ENCODE measurements at places on chromosomes 6 and 20.

DNA sequence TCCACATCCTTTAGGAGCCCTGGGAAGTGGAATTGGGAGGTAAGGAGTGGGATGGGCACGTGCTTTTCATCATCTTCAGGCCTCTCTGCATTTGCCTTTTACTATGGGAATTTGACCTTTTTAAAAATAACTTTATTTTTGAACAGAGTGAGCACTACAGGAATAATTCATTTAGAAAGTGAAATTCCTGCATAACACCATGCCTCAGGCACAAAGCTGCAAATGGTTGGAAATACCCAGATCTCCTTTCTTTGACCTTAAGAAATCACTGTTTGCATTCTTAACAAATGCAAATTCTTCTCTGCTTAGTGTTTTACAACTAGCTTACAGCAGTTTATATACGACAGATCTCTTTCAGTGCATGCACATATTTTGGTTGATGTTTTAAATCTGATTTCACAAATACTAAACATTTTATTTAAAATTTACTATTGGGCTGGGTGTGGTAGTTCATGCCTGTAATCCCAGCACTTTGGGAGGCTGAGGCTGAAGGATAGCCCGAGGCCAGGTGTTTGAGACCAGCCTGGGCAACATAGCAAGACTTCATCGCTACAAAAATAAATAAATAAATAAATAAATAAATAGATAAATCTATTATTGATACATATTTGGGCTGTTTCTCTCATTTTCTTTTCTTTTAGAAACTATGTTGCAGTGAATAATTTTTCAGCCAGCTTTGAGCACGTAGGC, 24.5 kb downstream of the CST8 start:
- DNase-seq, result no peak

DNA sequence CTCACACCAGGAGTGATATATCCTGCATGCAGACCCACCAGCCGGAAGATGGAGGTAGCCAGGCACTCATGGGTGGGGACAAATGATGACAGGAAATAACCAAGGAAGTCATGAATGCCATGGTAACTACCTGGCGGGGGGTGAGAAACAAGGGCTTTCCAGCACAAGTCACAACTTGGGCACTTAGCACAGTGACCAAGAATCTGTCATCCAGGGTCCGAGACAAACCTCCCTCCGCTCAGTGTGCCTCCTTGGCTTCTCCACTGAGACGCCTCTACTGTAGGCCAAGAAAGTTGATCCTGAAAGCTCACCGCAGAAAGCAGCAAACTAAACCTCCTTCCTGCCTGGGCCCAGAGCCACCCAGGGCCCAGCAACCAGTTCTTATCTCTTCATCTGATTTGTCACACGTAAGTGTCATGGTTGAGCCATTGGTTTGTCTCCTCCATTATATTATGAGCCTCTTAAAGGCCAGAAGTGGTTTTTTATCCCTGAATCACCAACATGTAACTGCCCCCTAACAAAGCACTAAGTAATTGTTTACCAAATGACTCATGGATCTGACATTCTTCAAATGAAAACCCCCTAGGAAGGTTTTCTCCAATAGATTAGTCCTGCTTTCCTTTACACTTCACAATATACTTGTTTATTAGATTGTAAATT, 84.3 kb upstream of the TAB2 start:
- peak; percentile 97 for DNase-seq

- DNase-seq, result peak; percentile 22
Observed at GRCh38 chr6:28922004-28922820, 1.6 kb downstream of the TRIM27 start.

DNA sequence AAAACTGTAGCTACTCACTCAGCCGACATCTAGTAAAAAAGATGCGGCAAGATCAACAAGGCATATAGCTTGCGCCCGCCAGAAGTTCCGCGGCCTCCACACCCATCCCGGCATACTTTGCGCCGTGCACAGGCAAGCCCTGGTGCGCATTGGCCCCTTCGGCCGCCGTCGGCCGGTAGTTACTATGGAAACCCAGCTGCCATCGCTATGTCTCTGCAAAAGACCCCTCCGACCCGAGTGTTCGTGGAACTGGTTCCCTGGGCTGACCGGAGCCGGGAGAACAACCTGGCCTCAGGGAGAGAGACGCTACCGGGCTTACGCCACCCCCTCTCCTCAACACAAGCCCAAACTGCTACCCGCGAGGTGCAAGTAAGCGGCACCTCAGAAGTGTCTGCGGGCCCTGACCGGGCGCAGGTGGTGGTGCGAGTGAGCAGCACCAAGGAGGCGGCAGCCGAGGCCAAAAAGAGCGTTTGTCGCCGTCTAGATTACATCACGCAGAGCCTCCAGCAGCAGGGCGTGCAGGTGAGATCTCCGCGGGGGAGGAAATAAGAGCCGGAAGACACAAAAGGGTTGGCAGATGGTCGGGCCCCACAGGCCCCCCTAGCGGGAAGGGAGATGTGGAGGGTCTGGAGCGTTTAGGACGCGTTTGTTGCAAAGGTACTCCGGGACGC, at the start of gene IRAK1BP1:
Gene IRAK1BP1 (plus strand): TSS at position 182 of the 671 bp plus-strand sequence. CDS start 26 bp downstream, at position 208.
- DNase-seq, result peak; percentile 87

- DNase-seq, result no peak
Observed at GRCh38 chr20:16554766-16555543, 18.3 kb downstream of the KIF16B start.

GRCh38 chr6:38588631-38589366, 50.9 kb downstream of the BTBD9 start:
- no peak for DNase-seq

- peak; percentile 71 for DNase-seq
Observed at GRCh38 chr6:151034825-151035781, 169.6 kb downstream of the MTHFD1L start.

GRCh38 chr6:170345662-170346061, 39.1 kb downstream of the FAM120B start:
- peak; percentile 17 for DNase-seq

- no peak for DNase-seq
Observed at GRCh38 chr6:122347280-122347679, 52.2 kb upstream of the HSF2 start.

DNA sequence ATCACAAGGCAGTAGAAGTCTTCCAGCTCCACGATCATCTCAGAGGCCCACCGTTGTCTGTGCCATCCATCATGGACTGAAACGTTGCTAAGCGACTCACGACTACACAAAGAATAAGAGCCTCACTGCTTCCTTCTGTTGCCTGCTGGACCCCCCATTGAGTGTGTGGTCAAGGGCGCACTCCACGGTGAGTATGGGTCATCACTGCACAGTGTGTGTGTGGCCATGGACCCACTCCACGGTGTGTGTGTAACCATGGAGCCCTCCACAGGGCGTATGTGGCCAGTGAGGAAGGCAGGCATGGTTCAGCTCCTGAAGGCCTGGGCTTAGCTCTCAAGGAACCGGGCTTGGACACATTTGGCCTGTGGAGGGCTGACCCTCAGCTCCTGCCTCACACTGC, 123.4 kb upstream of the AFDN start:
- no peak for DNase-seq

DNA sequence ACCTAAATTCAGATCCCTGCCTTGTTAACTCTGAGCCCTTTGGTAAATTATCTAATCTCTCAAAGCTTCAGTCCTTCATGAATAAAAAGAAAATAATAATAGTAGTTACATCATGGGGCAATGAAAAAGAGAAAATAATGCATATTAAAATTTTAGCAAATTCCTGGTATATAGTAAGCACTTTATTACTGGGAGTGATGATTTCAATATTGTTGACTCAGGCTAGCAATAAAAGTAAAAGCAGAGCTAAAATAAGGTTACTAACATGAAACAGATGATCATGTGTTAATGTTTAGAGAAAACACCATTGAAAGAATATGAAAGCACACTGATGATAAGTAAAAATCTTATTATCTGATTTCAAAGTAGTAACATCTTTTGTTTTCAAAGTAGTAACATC, 13.6 kb downstream of the GINS1 start:
- DNase-seq, result no peak

DNA sequence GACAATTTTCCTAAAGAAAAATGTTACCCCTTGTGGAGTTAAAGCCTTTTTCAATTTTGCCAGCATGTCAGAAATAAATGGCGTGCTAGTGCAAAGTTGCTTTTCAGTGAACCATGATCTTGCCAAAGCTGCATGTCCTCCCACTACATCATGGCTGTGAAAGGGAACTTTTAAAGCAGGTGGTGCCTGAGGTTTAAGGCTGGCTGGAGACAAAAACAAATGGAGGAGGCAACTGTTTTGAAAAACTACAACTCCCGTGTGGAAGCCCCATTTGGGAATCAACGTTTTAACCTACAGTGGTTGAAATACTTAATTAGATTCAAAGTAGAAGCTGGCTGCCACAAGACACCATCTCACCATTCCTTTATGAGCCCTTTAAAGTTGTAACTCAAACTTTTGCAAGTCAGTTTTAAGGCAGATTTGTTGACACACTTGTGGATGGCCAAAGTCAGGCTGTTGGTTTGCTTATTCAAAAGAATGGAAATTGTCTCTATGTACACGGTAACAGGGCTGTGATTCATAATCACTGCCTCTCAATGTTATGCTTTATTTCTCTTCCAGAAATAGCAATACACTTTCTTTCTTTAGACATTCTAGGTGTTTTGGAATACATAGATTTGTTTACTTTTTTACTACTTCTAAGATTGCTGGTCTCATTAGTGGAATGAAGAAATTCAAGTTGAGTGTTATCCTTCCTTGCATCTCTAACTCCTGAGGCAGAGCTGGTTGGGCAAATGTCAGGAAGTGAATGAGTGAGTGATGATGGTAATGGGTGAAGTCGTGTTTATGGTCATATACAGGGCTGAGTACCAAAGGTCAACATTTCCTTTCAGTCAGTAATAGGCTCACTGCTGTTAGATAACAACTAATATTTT, 196.4 kb upstream of the GMDS start:
- DNase-seq, result no peak

GRCh38 chr6:82013561-82014530, 233.7 kb downstream of the IBTK start:
- peak; percentile 81 for DNase-seq

DNA sequence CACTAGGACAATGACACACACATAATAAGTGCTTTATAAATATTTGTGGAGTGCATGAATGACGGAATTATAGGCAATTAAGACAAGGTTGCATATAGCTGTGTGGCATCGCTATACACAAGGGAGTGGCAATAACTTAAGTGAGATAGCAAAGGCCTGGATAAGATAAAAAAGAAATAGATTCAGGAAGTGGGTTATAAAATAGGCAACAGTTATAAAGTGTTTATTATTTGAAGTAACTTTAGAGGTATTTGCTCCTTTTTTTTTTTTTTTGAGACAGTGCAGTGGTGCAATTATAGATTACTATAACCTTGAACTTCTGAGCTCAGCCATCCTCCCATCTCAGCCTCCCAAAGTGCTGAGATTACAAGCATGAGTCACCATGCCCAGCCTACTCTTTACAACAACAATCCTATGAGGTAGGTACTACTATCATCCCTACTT, 75.9 kb upstream of the LOC128125822 start:
- no peak for DNase-seq

DNA sequence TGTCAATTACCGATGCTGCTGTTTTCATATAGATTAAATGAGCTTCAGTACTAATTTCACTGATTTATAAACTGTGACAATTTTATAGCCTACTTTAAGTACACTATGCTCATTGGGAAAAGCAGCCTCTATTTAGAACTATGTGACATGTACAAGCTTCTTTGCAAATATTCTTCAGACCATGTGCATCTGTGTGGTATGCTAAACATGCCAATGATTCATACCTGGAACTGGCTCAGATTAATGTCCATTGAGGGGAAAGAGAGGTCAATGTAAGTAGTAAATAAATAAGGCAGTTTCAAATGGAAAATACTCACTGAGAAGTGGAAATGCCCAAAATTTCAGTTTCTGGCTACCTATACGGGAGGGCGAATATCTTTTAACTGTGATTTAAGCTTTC, 777.7 kb downstream of the C6orf118 start:
- peak; percentile 1 for DNase-seq

DNA sequence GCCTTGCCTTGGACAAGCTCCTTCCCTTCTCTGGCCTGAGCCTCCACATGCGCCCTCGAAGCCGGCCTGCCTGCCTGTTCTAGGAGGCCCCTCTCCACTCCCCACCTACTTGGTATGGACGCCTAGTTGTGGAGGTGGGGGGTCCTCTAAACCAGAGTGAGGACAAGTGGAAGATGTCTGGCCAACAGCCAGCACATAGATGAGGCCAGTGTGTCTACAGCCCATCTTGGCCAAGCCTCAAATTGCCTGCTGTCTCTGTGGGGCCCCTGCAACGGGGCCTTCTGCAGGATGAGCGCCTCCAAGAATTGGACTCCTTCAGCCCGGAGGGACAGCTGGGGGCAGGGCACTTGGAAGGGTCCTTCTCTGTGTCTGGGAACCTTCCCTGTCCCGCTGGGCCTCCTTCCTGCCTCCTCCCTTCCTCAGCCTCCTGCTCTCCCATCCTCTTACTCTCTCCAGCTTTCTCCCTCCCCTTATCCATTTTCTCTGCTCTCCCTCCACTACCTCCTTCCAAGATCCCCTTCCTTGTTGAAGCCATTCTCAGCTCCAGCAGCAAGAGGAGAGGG, 1.6 kb downstream of the MDFI start:
- peak; percentile 82 for DNase-seq

- peak; percentile 7 for DNase-seq
Observed at GRCh38 chr20:25195962-25196785, 662 bp downstream of the ENTPD6 start.

- no peak for DNase-seq
Observed at GRCh38 chr6:118367314-118367713, 180.8 kb upstream of the PLN start.

GRCh38 chr6:106097411-106098231, 11.5 kb downstream of the PRDM1 start:
- DNase-seq, result peak; percentile 65

GRCh38 chr6:140576004-140576555, 1201.6 kb upstream of the CITED2 start:
- no peak for DNase-seq

DNA sequence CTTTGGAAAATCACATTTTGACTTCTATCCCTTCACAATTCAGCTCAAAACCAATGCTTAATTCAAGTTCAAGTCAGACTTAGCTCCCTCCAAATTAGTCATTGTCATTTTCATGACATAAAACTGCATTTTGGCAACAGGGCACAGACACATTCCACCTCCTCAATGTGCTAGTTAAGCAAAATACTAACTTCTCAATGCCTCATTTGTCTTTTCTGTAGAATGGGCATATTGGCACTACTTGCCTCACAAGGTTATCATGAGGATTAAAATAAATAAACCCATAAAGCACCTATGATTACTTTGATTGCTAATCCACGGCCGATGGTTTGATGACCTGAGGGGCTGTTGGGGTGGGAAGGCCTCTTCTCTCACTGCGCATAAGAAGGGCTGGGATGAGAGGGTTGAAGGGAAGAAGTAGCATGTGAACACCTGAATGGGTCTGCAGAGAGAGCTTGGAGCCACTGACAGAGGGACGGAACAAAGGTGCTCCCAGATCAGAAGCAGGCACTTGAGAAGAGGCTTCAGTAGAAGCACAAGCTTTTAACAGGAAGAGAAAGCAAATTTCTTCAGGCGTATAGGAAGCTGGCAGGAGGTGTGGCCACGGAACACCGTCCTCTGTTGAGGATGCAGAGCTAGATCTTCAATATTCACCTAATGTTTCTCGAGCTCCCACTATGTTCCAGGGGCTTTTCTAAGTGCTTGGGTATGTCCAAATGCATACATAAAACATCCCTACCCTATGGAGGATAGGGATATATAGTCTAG, 11.7 kb upstream of the TBC1D7 start:
- no peak for DNase-seq

GRCh38 chr6:25465941-25466340, 186.1 kb upstream of the SCGN start:
- no peak for DNase-seq
